Fibroblast of gingiva (primary cell): ENCODE measurements at places on chromosomes 5 and 9.

GRCh38 chr9:2780326-2780725, 63.0 kb downstream of the KCNV2 start:
- no peak for DNase-seq

DNA sequence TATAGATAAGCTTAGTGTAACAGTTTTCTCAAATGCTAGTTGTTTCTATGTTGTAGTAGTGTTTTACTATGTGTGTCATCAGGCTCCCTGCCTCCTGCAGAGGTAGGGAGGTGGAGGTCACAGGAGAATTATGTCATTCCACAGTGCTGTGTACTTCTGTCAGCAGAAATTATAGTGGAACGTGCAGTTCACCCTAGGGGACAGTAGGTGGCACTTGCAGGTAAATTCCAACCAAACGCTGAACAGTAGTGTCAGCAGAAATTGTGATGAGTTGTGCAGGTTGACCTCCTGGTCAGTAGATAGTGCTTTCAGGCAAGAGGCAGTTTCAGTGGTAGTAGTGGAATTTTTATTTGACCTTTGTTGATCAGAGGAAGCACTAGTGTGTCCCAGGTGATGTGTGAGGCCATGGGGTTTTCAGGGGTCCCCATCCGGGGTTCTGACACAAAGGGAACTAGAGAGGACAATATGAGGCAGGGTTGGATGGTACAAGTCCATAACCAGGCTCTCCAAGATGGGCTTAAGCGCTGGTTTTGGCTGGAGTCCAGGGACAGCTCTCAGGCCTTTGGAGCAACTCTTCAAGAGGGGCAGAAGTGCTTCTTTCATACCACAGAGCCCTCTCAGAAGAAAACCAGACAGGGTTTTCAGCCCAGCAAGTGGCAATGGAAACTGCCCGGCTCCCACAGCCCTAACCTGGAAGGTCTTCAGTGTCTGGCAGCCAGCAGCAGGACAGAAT, 402.9 kb downstream of the CYLC2 start:
- peak; percentile 1 for DNase-seq

- peak; percentile 79 for DNase-seq
Observed at GRCh38 chr5:93433422-93433821, 147.6 kb downstream of the NR2F1-AS1 start.

DNA sequence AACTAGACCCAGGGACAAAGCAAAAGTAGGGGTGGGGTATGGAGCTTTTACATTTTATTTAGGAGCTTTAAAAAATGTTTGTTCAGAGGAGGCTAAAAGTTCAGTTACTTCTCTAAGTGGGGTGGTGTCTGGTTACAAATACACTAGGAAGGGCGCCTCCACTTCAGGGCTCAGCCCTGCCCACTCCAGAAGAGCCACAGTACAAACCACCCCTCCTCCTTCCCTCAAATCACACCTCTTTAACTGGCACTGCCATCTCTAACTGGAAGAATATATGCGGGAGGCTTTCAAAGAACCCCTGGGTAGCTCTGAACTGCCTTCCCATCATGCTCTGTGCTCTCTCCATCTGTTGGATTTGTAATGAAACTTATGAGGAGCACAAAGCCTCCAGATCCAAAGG, 98.8 kb upstream of the NFIB start:
- DNase-seq, result no peak

- DNase-seq, result no peak
Observed at GRCh38 chr9:74044844-74045243, 452.3 kb upstream of the RORB start.

DNA sequence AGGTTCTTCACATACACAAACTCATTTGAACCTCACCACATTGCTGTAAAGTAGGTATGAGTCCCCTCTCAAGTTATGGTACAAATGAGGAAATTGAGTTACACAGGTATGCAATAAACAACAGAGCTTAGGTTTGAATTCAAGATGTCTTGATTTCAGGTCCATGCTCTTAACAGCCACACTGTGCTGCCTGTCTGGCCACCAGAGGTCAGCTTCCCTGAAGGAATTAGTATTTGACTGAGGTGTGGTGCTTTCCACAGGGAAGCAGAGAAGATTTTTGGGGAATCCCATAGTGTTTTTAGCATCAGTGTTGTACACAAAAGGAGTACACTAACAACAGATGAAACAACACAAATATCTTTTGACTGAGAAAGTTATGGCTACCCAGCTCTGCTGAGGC, 94.4 kb upstream of the ITGA1 start:
- peak; percentile 31 for DNase-seq

DNA sequence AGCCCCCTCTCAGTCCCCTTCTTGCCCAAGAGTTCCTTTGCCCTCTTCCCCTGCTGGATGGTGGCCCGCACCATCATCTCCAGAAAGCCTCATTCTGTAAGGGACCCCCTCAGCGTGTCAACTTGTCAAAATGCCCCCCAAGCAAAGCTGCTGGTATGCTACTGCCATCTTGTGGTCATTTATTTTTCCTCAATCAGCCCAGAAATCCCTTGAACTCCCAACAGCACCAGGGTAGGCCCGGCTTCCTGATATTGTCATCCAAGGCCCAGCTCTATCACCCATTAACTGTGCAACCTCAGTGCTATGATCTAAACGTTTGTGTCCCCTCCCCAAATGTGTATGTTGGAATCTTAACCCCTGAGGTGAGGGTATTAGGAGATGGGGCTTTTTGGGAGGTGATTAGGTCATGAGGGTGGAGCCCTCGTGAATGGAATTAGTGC, 53.2 kb upstream of the FBXW11 start:
- DNase-seq, result no peak
